ENCODE measurements at places on chromosomes 12 and 14. TPM values are rescaled to one million over a fixed set of nuclear protein-coding genes. Genes with fewer than 3 reads are reported as not detected.

The P2RX2 gene
- polyA plus RNA-seq, result not detected

The RFX4 gene
- polyA plus RNA-seq, result not detected

The MYH6 gene
- polyA plus RNA-seq, result 143 TPM

The PWP1 gene
- polyA plus RNA-seq, result 30.1 TPM

The GLT1D1 gene
- 0.51 TPM for polyA plus RNA-seq

The TTC6 gene
- not detected for polyA plus RNA-seq

The LTBP2 gene
- polyA plus RNA-seq, result 6.1 TPM

The AMN gene
- polyA plus RNA-seq, result 0.18 TPM

The WNK1 gene
- polyA plus RNA-seq, result 51.5 TPM

The BEGAIN gene
- 0.14 TPM for polyA plus RNA-seq

The SDR9C7 gene
- 0.22 TPM for polyA plus RNA-seq

The CLBA1 gene
- polyA plus RNA-seq, result 6.1 TPM

The RASSF9 gene
- polyA plus RNA-seq, result 0.53 TPM

The CRACR2A gene
- polyA plus RNA-seq, result 0.48 TPM

The TSHR gene
- polyA plus RNA-seq, result 0.01 TPM

All from psoas muscle (tissue), 8 donors.